ENCODE measurements at places on chromosomes 4 and X.

- no peak for DNase-seq
Observed at GRCh38 chr4:76732246-76732645, 165.7 kb downstream of the SOWAHB start.

- no peak for DNase-seq
Observed at GRCh38 chr4:149101649-149102048, 659.4 kb upstream of the NR3C2 start.

- no peak for DNase-seq
Observed at GRCh38 chr4:146439999-146440398, 81.7 kb downstream of the SLC10A7 start.

GRCh38 chrX:14670819-14671218 lies 141.5 kb downstream of the GLRA2 start:
- no peak for DNase-seq

DNA sequence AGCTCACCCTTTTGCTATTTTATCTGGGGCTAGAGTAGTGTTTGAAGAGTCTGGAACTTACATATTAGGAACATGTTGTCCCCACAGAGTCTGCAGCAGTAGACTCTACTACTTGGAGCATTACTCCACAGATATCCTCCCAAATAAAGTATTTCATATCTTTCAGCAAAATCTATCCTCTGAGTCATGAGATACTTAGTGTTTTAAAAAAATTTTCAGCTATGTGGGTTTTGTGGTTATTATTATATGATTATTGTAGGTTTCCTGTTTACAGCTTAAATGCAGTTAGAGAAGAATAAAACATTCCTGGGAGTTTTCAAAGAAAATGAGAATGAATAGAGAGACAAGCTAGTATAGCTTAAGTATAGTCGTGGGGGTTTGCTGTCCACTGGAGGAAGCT lies 30.9 kb downstream of the PAGE2 start:
- DNase-seq = no peak

GRCh38 chrX:119226446-119226845 lies 9.6 kb upstream of the PGRMC1 start:
- DNase-seq = no peak

DNA sequence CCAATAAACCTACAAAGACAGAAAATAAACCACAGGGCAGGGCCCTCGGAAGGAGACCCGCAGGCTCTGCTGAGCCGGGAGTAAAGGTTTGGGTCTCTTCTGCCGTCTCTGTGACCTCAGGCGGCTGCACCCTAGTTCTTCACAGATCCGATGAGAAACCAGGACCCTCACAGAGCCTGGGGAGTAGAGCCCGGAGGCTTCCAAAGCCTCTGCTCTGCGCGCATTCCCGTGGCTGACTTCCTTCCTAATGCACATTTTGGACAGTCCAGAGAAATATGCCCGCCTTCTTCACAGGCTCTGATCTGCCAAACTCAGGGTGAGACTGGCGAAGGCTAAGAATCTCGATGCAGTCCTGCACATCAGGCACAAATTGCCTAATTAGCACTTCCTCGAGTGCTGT lies 245.5 kb downstream of the EVC2 start:
- no peak for DNase-seq

DNA sequence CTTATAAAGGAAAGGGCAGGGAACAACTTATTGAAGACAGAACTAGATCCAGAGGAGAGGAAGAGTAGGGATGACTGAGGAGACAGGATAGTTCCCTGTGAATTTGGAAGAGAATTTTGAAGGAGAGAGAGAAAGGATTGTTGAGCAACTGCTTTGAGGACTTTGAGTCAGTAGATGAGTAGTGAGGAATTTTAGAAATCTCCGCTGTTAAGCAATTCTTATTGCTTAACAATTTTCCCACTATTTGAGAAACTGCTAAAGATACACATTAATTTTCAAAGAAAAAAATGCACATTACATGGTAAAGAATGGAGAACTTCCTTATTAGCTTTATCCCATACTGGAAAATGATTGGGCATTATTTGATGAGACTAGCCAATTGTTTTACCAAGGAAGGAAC lies 116.3 kb upstream of the NRK start:
- DNase-seq = no peak

DNA sequence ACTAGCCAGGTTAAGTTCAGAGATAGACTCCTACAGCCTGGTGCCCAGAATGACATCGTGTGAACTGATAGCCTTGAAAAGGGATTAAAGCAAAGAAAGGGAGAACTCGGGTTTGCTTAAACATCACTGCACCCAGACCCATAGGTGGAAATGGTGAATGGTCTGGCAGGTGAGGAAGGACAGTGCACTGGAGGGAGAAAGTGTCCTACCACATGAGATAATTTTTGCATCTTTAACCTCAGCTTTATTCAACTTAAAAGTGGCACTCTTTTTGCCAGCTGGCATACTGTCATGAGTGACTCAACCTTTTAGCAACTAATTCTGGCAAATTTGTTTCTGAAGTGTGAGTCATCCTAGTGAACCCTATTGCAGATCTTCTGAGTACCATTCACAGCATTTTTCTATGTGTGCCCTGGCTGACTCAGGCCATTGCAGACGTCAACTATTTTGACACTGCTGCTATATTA lies 53.0 kb upstream of the DAPP1 start:
- DNase-seq = no peak

- no peak for DNase-seq
Observed at GRCh38 chr4:13159041-13159620, 325.0 kb downstream of the RAB28 start.
